ENCODE measurements at places on chromosomes 2 and 18. TPM values are rescaled to one million over a fixed set of nuclear protein-coding genes. Genes with fewer than 3 reads are reported as not detected.

The CNGA3 gene
- total RNA-seq, result not detected

The TYMS gene
- 269 TPM for total RNA-seq

The PMAIP1 gene
- total RNA-seq, result 54.6 TPM

The SPATA3 gene
- not detected for total RNA-seq

Measured in activated CD4-positive, alpha-beta T cell treated with anti-CD3 and anti-CD28 coated beads, Interleukin-2, amount 10 ng/mL, durations not matched to agents 24 days and 14 days (primary cell).